ENCODE measurements at places on chromosomes 6 and 20.

DNA sequence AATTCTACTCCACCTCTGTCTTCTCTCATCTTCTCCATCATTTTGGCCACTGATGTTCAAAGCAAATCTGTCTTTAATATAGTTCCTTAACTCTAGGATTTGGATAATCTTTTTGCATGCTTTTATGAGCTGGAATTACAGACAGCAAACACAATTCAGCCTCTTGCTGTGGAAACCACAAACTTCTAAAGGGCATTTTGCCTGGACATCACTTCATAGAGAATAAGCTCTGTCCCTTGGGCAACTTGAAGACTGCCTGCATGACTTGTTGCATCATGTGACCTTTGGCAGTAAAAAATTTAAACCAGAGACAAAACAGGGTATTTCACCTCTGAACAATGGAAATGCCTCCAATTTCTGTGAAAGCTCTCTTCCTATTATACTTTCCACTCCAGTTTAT is 74.1 kb upstream of the HDDC2 start:
- no peak for DNase-seq

DNA sequence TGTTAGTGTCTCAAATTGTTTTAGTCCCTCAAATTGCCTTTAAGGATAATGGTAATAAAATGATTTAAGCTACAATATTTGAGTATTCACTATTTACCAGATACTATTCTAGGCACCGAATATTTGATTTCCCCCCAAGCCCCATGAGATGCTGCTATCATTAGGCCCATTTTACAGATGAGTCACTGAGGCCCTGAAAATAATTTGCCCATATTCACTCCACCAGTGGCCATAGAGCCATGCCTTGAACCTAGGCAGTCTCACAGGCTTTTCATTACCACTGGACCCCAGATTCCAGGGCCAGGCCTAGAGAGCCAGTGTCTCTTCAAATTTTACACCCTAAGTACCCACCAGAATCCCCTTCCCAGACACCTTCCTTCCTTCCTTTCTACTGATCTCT is 133.7 kb downstream of the LINC00237 start:
- DNase-seq = no peak

GRCh38 chr6:56343295-56343694 is 95.9 kb upstream of the COL21A1 start:
- no peak for DNase-seq

GRCh38 chr6:166678426-166678825 is 51.4 kb upstream of the RPS6KA2 start:
- DNase-seq = no peak

GRCh38 chr6:157632821-157633220 is 190.2 kb upstream of the SNX9 start:
- no peak for DNase-seq

GRCh38 chr20:2804041-2804828 is 3.8 kb upstream of the CPXM1 start:
- no peak for DNase-seq

DNA sequence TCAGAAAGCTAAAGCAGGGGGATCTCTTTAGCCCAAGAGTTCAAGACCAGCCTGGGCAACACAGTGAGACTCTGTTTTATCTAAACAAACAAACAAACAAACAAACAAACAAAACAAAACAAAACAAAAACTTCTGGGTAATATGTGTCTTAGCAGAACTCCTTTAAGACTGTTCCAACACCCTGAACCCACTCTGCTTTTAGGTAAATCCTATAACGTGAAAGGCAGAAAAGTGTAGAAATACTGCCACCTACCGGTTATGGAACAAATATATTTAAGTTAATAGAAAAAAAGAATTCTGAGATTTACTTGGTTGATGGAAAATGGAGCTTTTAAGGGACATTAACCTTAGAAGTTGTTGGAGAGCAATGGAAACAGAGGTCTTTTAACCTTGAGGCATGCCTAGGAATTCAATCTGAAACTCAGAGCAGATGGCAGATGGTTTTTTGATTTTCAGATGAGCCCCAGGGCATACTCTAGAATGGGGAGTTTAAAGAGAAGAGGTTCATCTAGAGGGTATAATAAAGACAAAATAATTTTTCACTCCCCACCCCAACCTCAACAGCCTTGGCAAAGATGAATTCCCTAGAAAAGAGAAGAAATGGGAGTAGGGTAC is 38.5 kb downstream of the SOD2 start:
- no peak for DNase-seq

- no peak for DNase-seq
Measured at GRCh38 chr6:6105472-6106036, 98.8 kb upstream of the NRN1 start.

GRCh38 chr6:45832063-45832462 is 183.6 kb downstream of the CLIC5 start:
- no peak for DNase-seq

DNA sequence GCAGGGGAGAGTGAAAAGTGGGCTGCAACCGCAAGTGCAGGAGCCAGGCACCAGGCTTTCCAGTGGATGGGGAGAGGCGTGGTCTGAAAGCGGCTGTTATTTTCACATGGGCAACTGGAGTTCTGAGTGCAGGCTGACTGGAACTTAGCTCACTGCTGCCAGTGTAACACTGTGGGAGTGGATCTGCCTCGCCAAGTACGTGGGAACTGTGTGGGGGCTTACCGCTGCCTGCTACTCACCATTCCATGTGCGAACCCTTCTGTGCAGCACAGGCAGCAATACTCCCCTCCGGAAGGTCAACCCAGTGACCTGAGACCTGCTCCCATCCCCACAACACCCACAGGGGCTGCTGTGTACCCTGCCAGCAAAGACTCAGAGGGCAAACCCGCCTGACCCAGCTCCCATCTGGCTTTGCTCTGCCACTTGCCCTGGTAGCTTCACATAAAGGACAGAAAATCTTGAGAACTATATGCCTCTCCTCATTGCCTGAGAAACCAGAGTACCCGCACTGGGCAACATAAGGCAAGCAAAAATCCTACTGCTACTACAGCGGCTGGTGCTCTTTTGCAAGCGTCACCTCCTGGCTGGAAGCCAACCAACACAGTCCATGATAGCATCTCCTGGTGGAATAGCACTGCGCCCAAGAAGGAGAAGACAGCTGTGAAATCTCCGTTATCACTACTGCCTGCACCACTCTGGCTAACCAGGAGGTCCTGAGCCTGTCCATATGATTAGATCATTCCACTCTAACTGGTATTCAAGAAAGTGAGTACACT is 54.4 kb upstream of the SIRPG start:
- DNase-seq = no peak

DNA sequence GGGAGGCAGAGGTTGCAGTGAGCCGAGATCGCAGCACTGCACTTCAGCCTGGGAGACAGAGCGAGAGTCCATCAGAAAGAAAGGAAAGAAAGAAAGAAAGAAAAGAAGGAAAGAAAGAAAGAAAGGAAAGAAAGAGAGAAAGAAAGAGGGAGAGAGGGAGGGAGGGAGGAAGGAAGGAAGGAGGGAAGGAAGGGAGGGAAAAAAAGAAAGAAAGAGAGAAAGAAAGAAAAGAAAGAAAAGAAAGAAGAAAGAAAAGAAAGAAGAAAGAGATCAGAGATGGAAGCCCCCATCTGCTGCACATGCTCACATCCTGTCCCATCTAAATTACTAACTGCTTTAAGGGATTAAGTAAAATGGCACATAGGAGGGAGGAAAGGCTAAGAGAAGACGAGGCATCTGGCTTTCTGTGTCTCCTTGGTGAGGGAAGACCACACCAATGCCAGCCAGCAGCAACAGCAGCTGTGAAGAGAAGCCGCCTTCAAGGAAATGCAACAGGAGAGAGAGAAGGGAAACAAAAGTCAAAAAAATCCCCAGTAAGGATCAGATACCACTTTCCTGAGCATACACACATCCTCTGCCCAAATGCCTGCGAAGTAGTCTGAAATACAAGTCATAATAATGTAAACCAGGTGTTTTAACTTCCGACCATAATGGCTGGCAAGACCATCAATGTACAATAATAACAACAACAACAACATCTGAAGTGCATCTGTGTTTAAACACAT is 300.2 kb upstream of the JARID2 start:
- no peak for DNase-seq

GRCh38 chr6:105384004-105384403 is 18.9 kb downstream of the PREP start:
- no peak for DNase-seq
